Left ventricle myocardium superior (tissue), 1 donor: ENCODE measurements at places on chromosomes 1 and 21.
A peak's percentile ranks its signal among the peaks of the same experiment; 100 is the strongest.

DNA sequence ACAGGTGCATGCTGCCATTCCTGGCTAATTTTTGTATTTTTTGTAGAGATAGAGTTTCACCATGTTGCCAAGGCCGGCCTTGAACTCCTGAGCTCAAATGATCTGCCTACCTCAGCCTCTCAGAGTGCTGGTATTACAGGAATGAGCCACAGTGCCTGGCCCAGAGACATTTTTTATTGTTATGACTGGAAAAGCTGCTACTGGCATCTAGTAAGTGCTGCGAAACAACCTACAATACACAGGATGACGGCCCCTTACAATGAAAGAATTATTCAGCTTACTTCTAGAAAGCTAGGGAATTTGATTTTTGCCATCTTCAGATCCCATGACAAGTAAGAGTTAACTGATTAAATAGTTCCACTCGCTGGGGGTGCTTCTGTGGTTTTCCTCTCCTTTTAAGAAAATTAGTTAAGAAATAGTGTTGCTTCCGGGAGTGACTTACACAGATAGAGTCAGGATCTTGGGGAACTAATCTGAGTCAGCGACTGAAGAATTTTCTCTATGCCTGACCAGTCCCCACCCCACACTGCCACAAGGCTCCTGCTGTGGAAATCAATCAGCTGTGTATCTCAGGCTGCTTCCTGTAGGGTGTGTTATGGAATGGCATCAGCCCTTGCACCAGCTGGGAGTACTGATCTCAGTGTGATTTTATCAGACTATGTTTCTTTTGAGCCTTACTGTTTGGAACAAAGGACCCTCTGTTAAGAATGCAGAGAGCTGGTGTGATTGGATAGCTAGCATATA, 93.0 kb upstream of the BMP8A start:
- DNase-seq, result peak; percentile 45

- DNase-seq, result no peak
Measured at GRCh38 chr1:183281039-183281438, 95.0 kb downstream of the LAMC2 start.

- DNase-seq, result no peak
Measured at GRCh38 chr1:58457023-58457635, 89.4 kb downstream of the OMA1 start.

DNA sequence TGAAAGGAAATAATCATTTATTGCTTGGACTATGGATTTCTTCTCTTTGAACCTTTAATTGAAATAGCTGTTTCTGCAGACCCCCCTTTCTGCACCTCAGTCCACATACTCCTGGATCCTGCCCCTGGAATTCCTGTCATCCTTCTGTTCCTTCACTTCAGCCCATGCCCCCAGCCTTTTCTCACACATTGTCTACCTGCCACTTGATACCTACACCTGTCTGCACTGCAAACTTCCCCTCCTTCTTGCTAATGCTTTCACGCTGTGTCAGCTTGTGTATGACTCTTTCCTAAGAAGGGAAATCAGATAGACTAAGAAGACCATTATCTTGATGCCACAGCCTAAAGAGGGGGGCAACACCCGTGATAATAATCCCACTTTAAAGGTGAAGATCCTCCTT, 80.3 kb upstream of the EXO1 start:
- no peak for DNase-seq

- no peak for DNase-seq
Measured at GRCh38 chr1:84665703-84666317, 24.5 kb downstream of the SSX2IP start.

DNA sequence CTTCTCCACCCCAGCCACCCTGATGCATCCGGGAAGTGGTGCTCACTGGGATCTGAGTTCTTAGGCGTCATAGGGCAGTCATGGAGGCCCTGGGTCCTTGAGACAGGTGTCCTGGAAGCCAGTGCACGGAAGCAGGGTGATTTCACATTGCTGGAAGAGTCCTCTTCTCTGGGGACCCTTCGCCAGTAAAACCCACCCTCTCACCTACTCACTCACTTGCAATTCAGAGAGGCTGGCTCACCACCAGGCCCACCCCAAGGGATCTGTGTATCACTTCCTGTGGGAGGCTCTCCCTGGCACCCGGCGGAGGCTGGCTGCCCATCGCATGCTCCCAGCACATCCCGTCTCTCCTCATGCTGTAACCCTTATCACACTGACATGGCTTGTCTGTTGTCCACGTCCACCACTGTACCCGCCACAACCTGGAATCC, 40.2 kb upstream of the EPS8L3 start:
- DNase-seq, result no peak

DNA sequence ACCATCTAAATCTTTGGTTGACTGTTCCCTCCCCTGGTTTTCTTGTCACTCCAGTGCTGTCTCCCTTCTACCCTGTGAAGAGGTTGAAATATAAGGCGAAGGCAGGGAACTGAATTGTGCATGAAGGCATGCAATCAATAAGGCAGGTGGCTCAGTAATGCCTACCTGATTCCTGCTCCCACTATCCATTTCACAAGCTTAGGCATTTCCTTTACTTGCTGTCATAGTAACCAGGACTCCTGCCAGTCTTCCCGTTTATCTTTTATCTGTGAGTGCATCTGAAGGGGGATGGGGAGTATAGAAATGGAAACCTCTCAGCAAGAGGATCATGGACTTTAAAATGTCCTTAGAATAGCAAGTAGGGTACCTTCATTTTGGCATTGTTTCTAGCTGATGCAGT, 40.5 kb downstream of the MRPS6 start:
- no peak for DNase-seq

GRCh38 chr1:156754219-156754618, 2.7 kb upstream of the HDGF start:
- no peak for DNase-seq

GRCh38 chr1:53968125-53968513, 22.0 kb downstream of the LRRC42 start:
- DNase-seq, result no peak

DNA sequence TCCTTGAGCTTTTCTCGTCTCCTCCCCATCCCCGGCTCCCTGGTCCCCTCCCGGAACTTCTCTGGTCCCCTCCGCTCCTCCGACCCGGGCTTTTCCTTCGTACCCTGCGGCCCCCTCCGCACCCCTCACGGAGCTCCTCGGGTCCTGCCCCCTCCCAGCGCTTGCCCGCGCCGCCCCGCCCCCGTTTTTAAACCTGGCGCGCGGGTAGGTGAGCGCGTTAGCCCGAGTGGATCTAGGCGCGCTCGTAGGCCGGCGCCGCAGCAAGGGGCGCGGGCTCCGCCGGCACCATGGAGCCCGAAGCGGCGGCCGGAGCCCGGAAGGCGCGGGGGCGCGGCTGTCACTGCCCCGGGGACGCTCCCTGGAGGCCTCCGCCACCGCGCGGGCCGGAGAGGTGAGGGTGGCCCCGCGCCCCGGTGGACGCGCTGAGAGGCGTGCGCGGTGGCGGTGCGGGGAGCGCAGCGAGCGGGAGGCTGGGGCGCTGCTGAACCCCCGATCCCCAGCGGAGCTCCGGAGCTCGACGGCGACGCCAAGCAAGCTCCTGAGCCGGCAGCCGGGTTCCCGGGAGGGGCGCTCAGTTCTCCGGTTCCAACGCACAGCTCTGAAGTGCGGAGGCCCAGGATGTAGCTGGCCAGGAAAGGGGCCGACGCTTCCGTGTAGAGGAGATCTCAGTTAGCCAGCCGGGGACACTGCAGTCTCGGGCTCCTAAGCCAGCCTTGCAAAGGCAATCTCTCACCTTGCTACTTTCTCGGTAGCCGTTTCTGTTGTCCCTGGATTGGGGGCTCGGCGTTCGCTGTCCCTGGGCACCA, at the start of gene RIPPLY3:
TSS of gene RIPPLY3 (plus strand) at position 217 of the 806 bp plus-strand sequence. CDS start at position 288, 71 bp downstream.
- DNase-seq, result no peak

GRCh38 chr1:110048240-110048639, 13.8 kb downstream of the STRIP1 start:
- no peak for DNase-seq

- no peak for DNase-seq
Measured at GRCh38 chr1:97053268-97053667, 331.7 kb downstream of the PTBP2 start.
